ENCODE measurements at places on chromosomes 7 and 10.

DNA sequence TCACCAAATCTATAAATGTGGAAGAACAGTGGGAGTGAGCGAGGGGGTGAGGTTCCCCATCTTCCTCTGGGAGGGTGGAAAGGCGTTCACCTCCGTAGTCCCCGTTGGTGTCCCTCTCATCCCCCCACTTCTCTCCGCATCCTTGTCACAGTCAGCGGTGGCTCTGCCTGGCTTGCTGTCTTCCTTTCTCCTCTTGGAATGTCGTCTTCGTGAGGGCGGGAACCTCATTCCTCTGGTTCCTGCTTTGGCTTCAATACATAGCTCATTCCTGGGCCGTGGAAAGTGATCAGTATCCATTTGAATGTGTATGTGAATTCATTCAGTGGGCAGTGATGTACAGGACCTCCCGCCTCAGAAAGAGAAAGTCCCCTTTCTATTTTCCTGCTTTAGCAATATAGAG lies 289.4 kb downstream of the CAMK1D start:
- DNase-seq: no peak

DNA sequence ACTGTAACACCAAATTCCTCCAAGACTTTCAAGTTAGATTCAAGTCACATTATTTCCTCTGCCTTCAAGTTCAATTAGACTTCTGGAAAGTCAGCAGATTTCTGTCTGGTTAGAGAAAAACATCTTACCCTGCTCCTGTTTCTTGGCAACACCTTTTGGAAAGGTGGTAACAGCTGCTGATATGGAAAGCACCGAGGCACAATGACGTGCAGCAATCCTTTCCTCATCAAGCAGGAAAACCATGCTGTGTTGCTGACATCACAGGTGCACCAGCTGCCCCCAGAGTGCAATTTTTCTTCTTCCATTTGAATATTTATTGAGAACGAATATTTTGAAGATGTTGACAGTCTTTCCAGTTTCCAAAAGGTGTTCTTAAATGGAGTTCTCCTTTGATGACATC lies 41.9 kb downstream of the ZNF800 start:
- no peak for DNase-seq

DNA sequence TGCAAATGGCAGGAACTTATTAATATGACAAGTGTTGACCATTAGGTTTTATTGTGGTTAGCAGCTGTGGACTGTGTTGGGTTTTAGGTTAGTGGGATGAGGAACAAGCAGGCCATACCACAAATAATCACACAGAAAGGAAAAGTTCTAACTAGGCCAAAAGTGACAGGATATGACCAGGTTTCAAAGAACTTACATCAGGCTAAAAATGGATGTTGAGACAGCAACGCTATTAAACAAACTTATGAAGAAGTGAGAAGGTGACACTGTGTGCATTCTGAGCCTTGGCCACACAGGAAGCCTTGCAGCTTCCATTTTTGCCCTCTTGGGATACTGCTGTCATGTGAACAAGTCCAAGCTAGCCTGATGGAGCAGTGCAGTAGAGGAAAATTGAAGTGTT lies 568.8 kb downstream of the HTR7 start:
- DNase-seq: no peak

DNA sequence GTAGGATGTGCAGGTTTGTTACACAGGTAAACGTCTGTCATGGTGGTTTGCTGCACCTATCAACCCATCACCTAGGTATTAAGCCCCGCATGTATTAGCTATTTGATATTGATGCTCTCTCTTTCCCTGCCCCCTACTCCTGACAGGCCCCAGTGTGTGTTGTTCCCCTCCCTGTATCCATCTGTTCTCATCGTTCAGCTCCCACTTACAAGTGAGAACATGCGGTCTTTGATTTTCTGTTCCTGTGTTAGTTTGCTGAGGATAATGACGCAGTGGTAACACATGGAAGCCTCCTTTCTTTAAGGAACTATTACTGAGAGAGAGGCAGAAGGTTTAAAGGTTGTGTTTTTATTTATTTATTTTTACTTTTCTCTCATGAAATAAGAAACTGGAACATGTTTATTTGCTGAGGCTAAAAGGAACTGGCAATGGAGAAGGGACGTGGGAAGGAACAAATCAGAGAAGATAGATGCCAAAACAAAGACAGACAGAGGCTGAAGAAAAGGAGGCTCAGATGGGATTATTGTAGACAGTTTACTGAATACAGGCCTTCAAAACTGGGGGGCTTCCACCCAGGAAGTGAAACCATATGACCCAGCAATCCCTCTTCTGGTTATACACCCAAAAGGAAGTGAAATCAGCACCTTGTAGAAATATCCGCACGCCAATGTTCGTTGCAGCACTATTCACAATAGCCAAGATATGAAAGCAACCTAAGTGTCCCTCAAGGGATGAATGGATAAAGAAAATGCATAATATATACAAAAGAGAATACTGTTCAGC lies 556.3 kb downstream of the GRM8 start:
- DNase-seq: no peak

DNA sequence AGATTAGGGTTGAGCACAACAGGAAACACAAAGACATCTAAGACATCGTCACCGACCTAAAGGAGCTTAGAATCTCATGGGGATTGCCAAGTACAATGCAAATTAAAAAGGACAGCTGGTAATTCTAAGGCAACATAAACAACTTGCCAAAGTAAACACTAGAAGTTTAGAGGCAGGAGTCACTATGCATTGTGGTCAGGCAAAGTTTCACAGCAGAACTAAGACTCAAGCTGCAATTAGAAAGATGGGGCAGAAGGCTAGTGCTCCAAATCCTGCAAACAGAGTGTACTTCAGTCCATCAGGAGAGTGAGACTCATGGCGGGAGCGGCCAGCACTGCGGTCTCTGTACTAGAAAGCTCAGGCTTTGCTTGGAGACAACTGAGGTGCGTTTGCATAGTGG lies 52.7 kb downstream of the HIPK2 start:
- DNase-seq: no peak

All from thoracic aorta (tissue), 2 donors.